A549 treated with ZK216348 at 1 μM for 4 hours (cell line): ENCODE measurements at places on chromosomes 1 and 21. TPM values are rescaled to one million over a fixed set of nuclear protein-coding genes. Genes with fewer than 3 reads are reported as not detected.

EDARADD gene
- total RNA-seq, result 2.8 to 3.3 TPM (median 3.1 TPM) in 5 replicates

HSF2BP gene
- 1.5 to 2.5 TPM (median 2.1 TPM) in 5 replicates for total RNA-seq

CHODL gene
- not detected in 5 replicates for total RNA-seq

ATP5PO gene
- 131 to 153 TPM (median 146 TPM) in 5 replicates for total RNA-seq
